ENCODE measurements at places on chromosomes 7 and 10.
A peak's percentile ranks its signal among the peaks of the same experiment; 100 is the strongest.

DNA sequence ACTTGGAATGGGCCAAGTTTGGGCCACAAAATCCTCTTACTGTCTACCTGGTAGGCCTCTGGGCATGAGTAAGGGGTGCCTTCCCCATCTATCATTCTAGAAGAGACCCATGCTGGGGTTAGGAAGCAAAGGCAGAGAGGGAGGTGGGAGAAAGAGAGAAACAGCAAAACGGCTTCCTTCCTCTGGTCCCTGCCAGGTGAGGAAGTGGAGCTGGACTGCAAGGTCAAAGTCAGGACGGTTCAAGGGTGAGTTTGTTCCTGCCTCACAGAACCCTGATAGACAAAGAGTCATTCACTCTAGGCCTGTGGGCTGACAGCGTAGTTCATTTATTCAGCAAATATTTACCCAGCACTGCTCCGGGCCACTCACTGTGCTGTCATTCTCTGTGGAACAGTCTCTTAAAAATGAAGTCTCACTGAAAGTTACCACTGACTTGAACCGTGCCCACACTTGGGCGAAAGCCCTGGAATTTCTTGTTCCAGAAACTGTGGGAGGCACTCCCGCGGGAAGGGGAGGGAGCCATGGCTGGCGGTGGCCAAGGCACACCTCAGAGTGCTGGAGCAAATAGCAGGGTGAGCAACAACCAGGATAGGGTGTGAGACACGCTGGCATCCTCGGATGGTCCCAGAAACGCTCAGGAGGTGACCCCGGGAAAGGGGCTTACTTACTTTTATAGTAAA is 26.2 kb upstream of the ECHDC3 start:
- DNase-seq = no peak

- no peak for DNase-seq
These were observed 183.0 kb downstream of the ARID5B start for GRCh38 chr10:62084451-62084850.

DNA sequence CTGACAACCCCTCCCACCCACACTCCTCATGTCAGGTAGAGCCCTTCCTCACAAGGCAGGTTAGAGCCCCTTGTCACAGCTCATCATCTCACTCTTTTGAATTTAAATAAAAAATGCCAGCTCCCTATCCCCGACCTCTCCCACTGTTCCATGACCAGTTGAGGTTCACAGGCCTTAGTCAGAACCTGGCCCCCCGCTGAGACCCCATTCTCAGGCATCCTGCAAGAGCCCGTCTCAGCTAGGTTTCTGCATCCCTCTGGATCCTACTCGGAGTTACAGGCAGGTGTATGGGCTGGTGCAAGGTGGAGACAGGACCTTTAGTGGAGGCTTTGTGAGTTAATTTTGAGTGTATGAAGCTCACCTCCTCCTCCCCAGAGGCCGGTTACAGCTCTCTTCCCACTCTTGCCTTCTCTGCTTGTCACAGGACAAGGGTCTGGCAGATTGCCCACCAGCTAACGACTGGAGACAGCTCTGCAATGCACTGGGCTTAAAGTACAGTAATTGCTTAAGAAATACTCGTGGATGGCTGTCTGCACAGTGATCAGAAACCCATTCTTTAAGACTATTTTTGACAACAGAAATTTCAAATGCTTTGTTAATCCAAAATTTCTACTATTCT is 394.9 kb upstream of the DPP6 start:
- no peak for DNase-seq

- no peak for DNase-seq
These were observed 110.6 kb downstream of the ATXN7L1 start for GRCh38 chr7:105765846-105766245.

DNA sequence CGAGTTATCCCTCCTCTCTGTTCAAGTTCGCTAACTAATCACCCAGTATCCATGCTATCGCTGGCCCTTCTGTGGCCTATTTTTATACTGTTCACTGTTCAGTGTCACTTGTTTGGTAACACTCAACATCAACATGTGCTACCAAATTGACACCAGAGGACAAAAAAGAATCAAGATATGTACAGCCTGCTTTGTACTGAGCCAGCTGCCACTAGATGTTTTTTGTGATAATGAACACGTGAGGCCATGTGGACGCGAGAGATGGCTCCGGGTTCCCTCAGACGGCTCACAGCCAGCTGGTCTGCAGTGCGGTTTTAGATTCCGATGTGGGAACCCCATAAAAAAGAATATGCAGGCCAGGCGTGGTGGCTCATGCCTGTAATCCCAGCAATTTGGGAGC is 21.2 kb downstream of the CAV1 start:
- no peak for DNase-seq

DNA sequence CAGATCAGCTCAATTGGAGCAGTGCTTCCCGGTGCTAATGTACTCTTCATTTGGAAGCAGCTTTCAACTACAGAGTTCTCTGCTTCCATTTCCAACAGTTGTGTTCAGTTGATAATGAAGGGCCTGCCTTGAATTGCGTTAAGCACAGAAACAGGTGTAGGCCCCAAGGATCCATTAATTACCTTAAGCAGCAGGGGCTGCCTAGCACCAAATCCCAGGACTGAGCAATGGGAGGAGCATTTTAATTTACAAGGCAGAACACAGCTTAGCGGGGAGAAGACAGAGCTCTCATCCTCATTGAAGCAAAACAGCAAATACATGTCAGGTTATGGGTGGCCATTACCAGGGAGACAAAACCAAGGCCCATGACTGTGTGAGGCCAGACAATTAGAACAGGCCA is 349.6 kb downstream of the TFEC start:
- DNase-seq = no peak

- no peak for DNase-seq
These were observed 75.5 kb upstream of the RPA3 start for GRCh38 chr7:7793921-7794320.

GRCh38 chr10:74949034-74949832 is 122.8 kb downstream of the KAT6B start:
- DNase-seq = no peak

DNA sequence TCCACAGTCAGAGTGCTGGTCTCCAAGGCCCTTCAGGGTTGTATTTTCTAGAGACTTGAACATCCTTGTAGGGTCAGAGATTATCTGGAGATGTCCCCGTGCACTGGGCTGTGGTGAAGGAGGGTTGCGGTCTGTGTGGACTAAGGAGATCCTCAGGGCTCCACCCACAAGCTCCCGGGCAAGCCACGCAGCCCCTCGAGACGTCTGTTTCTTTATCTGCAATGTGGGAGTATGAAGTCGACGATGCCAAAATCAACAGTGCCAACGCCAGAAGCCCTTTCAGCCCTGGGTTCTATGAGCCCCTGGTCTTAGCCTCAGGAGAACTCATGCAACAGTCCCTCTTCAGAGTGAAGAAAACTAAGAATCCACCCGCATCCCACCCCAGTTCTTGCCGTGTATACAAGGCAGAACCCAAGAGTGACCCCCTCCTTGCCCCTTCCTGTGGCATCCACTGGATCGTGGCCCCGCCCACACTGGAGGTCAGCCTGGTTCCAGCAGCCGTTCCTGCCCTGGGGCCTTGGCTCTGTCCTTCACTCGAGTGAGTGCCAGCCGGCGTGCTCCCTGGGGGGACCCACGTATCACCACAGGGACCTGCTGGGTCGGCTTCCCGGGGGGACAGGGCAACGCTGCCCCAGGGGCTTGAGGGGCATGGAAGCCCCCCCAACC is 6.0 kb upstream of the SHH start:
- DNase-seq = no peak

DNA sequence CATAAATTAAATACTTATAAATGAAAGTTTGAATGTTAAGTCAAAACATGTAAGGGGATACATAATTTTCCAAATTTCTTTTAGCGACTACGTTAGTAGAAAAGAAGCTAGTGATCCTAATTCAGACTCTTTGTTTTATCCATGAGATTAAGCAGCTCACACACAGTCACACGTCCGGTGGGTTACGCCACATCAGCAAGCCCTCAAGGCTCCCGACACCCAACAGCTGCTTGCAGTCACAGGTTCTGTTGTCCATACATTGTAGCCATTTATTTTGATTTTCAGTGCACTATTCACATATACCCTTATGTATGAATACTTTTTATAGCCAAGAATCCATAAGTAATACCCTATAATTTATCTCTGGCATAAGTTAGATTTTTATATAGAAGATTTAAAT is 39.5 kb downstream of the XRCC2 start:
- DNase-seq = no peak

- DNase-seq = no peak
These were observed 1.1 kb downstream of the PLXDC2 start for GRCh38 chr10:19817231-19817933.

GRCh38 chr7:48078470-48078869 is 10.6 kb upstream of the UPP1 start:
- no peak for DNase-seq

DNA sequence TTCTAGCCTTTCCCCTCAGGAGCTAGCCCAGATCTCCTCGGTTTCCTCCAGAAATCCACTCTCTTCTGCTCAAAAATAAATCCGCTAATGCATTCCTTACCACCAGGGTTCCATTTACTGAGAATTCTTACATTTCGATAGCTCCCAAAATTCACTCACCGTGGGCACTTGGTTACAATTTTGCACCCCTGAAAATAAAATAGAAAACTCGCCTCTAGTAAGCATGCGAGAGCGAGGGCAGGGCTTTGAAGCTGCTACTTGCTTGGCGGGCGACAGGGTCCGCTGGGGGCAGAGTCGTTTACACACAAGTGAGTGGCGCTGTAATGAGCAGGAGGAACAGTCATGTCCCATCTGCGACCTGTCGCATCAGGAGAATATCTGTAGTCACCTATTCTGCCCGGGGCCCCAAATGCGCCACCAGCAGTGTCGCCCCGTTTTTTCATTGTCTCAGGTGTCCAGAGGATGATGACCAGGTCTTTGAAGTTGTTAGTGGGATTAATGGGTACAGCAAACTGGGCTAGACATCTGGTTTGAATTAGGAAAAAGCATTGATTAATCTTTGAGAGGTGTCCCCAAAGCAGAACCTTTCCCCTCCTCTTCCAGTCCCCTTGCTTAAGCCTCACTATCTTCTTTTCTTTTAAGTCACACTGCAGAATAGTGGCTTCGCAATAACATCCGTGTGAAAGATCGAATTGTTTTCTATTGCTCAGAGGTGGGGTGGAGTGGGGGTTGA is 1.2 kb upstream of the MEOX2 start:
- DNase-seq = no peak

DNA sequence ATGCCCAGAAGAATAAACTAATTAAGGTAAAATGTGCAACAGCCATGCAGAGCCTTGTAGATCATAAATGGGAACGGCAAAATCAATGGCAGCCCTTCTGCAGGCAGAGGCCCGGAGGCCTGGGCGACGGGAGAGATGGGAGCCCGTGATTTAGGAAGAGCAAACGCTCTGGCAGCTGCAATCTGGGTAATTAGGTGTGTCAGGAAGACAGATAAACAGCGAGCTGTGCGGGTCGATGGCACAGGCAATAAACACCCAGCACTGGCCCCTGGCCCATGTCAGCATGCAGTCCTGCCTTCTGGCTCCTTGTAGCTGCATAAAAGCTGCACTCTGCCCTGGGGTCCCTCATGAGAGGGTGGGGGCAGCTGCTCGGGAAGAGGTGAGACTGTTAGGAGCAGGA is 78.0 kb downstream of the GOLGA7B start:
- no peak for DNase-seq

DNA sequence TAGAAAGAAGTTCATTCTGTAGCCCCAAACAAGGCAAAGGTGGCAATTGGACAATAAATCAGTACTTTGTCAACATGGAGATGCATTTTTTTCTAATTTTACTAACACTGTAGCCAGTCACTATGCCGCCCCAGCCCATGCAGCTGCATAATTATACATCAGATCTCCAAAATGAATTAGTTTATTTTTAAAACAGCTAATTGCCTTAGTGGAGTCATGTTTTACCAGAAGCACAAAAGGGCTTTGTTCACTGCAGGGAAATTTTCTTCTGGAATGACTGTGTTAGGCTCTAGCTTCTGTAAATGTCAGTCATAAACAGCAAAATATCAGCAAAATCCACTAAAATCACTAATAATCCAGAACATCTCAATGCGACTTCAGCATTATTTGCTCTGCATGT is 20.1 kb upstream of the HDAC9 start:
- no peak for DNase-seq

DNA sequence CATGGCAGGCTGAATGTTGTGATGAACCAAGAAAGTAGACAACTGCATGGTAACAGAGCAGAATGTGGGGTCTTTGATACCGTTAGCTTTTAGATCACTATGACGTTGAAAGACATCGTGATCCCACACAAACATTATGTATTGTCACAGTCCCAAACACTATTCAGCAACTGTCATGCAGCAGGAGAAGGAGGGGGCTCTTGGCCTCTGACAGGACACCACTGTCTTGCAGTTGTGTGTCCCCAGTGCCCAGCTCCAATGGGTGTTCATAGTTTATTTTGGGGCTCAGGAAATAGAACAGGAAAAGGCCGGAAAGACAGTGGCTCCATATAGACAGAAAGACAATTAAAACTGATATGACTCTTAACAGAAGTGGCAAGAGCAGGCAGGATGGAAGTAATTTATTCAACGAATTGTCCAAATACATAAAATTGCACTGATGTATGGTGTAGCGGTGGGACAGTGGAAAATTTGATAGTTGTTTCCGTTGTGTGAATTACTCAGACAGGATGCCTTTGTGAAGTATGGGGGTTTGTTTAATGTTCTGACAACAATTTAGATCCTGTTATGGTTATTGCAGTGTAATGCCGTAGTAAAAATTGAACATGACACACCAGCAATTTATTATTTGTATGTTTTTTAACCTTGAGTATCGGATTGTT is 292.0 kb downstream of the LRMDA start:
- no peak for DNase-seq

- DNase-seq = peak; percentile 58
These were observed 72.7 kb downstream of the PLCE1 start for GRCh38 chr10:94066411-94066810.

- DNase-seq = no peak
These were observed 63.3 kb downstream of the NOC3L start for GRCh38 chr10:94299417-94299816.

- no peak for DNase-seq
These were observed 268.8 kb downstream of the ELFN1 start for GRCh38 chr7:1938788-1939433.

DNA sequence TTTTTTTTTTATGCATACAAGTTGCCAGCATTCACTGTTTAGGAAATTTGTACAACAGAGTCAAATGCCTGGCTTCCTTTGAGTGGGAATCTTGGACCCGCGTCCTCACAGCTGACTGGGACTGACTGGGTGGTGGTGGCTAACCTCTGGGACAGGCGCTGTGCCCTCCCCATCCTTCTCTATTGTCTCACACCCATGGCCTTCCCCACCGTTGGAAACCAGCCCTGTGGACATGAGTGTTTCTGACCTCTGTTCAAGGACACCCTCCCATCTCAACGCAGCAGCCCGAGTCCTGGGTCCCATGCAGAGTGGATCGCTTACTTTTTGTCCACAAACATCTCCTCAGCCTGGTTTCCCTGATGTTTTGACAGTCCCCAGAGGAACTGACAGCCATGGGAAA is 125.1 kb upstream of the PPIF start:
- no peak for DNase-seq

- no peak for DNase-seq
These were observed 97.4 kb downstream of the TWIST1 start for GRCh38 chr7:19020062-19020461.

- no peak for DNase-seq
These were observed 204.8 kb upstream of the MEOX2 start for GRCh38 chr7:15891151-15891881.

- DNase-seq = no peak
These were observed 375.7 kb upstream of the CDC14C start for GRCh38 chr7:48548667-48549066.
